Muscle of back (tissue), 13 donors: ENCODE measurements at places on chromosomes 4 and X. TPM values are rescaled to one million over a fixed set of nuclear protein-coding genes. Genes with fewer than 3 reads are reported as not detected.

The CT45A5 gene
- polyA plus RNA-seq: not detected

The PHOX2B gene
- polyA plus RNA-seq: not detected

The MAGEA10 gene
- not detected for polyA plus RNA-seq

The CLDN22 gene
- polyA plus RNA-seq: not detected

The IGFBP7 gene
- polyA plus RNA-seq: 125 TPM

The TBX22 gene
- not detected for polyA plus RNA-seq

The PCSK1N gene
- polyA plus RNA-seq: not detected

The ARHGAP4 gene
- polyA plus RNA-seq: 16.7 TPM

The PAGE5 gene
- not detected for polyA plus RNA-seq

The CENPVL2 gene
- not detected for polyA plus RNA-seq

The MYOZ2 gene
- polyA plus RNA-seq: 385 TPM

The LEF1 gene
- polyA plus RNA-seq: 50.8 TPM

The FGFBP2 gene
- polyA plus RNA-seq: not detected

The RAI2 gene
- polyA plus RNA-seq: 9.5 TPM

The RASL11B gene
- 8.6 TPM for polyA plus RNA-seq

The GABRB1 gene
- polyA plus RNA-seq: 0.54 TPM

The TLR7 gene
- polyA plus RNA-seq: 1.1 TPM

The ZNF280C gene
- polyA plus RNA-seq: 4.8 TPM

The FAM156A gene
- polyA plus RNA-seq: 27.9 TPM

The CCDC110 gene
- 1.3 TPM for polyA plus RNA-seq

The BLTP1 gene
- polyA plus RNA-seq: 47.7 TPM

The PROM1 gene
- polyA plus RNA-seq: 43.6 TPM

The PAGE2B gene
- polyA plus RNA-seq: 0.33 TPM

The SLC10A4 gene
- polyA plus RNA-seq: 0.40 TPM

The CCDC158 gene
- 0.86 TPM for polyA plus RNA-seq

The DDX53 gene
- not detected for polyA plus RNA-seq

The FOXR2 gene
- not detected for polyA plus RNA-seq

The ENPP6 gene
- 15.0 TPM for polyA plus RNA-seq

The SPOCK3 gene
- polyA plus RNA-seq: 1.4 TPM

The CSAG2 gene
- not detected for polyA plus RNA-seq

The CWH43 gene
- not detected for polyA plus RNA-seq

The RADX gene
- polyA plus RNA-seq: 2.1 TPM
